ENCODE measurements at places on chromosomes 11 and 22. TPM values are rescaled to one million over a fixed set of nuclear protein-coding genes. Genes with fewer than 3 reads are reported as not detected.

The MS4A14 gene
- total RNA-seq, result not detected

The OR2AG2 gene
- not detected for total RNA-seq

The APOA5 gene
- total RNA-seq, result not detected

The PDGFD gene
- total RNA-seq, result 0.02 TPM

Data from NCI-H460 (cell line).